Activated CD4-positive, alpha-beta T cell treated with anti-CD3 and anti-CD28 coated beads, Interleukin-2, amount 50 U/mL, for 1 hour (primary cell): ENCODE measurements at places on chromosomes 3 and 15.

DNA sequence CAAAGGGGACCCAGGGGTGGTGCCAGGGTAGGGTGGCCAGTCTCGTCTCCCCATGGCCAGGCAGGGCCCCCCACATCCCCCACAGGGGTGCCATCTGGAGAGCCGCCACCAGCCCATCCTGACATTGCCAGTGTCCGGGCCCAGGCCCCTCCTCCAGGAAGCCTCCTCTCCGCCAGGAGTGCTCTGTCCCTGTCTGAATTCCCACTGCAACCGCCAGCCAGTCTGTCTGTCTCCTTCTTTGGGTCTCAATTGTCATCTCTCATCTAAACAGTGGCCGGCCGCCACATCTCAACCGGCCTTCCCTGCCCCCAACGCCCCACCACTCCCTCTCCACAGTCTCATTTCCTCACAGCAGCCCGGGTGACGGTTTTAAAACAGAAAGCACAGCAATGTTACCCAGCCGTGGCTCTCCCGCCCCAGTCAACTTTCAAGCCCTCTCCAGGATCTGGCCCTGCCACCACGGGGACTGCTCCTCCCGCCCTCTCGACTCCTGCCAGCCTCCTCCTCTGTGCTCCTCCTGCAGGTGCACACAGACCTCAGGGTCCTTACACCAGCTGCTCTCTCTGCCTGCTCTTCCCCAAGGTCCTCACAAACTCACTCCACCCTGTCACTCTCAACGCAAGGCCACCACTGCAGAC, 57.0 kb downstream of the IQSEC1 start:
- DNase-seq, result peak; percentile 44

DNA sequence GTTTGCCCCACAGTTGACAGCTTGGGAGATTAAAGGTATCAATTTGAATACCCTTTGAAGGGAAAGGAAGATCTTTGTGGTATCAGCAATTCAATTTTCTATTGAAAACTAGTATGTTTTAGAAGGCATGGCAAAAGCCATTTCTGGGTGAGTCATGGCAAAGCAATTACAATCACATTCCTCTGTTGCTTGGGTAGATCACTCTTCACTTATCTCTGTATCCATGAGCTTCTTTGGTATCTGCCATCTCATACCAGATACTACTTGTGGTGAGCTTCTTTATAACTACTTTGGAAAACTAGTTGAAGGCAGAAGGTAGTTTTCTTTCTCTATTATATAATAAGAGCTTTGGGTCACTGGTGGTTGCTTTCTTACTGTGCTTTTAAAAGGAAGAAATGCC, 28.3 kb upstream of the LSAMP start:
- no peak for DNase-seq

GRCh38 chr3:12180218-12180617, 21.5 kb upstream of the TIMP4 start:
- no peak for DNase-seq

GRCh38 chr15:83559310-83559966, 94.5 kb upstream of the ADAMTSL3 start:
- DNase-seq, result peak; percentile 20

DNA sequence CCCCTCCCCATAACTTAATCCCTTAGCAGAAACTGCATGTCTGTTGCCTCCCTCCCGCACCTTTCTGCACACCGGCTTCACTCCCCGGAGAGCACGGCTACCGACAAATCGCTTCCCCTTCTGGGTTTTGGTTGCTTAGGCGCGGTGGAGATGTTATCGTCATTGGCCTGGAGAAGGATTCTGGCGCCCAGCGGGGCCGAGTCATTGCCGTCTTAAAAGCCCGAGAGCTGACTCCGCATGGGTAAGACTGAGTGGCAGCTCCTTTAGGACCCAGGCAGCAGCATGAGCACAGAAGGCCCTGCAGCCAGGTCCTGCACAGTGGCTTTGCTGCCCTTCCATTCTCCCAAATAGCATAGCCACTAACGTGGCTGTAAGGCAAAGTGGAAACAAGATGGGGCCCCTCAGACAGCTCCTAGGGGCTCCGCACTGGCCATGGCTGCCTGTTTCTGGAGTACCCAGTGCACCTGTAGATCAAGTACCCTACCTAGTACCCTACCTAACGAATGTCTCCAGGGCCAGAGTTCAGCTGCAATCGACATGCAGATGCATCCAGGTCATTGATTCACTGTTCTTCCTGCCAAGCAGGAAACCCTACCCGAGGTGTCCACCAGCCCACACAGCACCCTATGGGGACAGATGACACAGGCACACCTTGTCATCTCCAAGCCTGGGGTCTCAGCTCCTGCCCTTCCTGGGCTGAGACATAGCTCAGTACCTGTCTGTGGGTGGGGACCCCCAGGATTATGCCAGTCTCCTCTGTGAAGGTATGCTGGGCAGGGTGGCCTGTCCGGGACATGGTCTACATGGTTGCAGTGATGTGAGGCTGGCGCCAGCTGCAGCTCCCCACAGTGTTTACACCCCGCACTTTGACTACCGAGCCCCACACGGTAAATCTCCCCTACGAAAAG, 147.6 kb downstream of the LRRK1 start:
- DNase-seq, result no peak

GRCh38 chr3:189386739-189387138, 215.0 kb downstream of the TPRG1 start:
- no peak for DNase-seq

DNA sequence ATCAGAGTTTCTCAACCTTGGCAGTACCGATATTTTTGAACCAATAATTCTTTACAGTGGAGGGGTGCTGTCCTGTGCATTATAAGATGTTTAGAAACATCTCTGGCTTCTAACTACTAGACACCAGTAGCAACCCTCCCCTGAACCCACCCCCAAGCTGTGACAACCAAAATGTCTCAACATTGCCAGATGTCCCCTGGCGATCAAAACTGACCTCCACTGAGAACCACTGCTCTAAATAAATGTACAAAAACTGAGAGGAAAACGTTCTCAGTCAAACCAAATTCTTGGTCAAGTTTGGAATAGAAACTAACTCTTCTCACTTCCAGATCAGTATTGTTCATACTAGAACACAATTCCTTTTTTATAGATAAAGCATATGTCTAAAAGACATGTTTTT, 58.5 kb downstream of the GPR160 start:
- DNase-seq, result no peak

DNA sequence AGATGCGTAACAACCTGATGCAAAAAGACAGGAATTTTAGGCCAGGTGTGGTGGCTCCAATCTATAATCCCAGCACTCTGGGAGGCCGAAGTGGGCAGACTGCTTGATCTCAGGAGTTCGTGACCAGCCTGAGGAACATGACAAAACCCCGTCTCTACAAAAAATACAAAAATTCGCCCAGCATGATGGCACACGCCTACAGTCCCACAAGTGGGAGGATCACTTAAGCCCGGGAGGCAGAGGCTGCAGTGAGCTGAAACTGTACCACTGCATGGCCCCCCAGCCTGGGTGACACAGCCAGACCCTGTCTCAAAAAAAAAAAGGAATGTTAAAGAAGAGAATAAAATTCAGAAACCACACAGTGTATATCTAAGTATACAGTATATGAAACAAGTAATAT, 40.7 kb downstream of the PTPN9 start:
- no peak for DNase-seq

GRCh38 chr3:170865209-170866094, 4.5 kb downstream of the RPL22L1 start:
- no peak for DNase-seq

GRCh38 chr3:53850895-53851294, 4.5 kb downstream of the IL17RB start:
- no peak for DNase-seq

- no peak for DNase-seq
Observed at GRCh38 chr3:88219138-88219792, 69.5 kb downstream of the C3orf38 start.

GRCh38 chr3:15120986-15121385, 22.0 kb upstream of the RBSN start:
- no peak for DNase-seq

GRCh38 chr3:133570937-133571320, 2.6 kb upstream of the CDV3 start:
- no peak for DNase-seq

- DNase-seq, result no peak
Observed at GRCh38 chr3:94099311-94099710, 36.5 kb downstream of the NSUN3 start.

DNA sequence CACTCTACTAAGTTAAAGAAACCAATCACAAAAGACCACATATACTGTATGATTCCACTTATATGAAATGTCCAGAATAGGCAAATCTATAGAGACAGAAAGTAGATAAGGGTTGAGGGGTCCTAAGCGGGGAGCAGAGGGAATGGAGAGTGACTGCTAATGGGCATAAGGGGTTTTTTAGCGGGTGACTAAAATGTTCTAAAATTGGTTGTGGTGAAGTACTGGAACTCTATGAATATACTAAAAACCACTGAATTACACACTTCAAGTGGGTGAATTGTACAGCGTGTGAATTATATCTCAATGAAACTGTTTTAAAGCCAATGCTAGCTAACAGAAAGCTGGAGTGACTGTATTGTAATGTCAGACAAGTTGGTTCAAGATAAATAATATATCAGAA, 33.3 kb downstream of the KPNA1 start:
- no peak for DNase-seq

DNA sequence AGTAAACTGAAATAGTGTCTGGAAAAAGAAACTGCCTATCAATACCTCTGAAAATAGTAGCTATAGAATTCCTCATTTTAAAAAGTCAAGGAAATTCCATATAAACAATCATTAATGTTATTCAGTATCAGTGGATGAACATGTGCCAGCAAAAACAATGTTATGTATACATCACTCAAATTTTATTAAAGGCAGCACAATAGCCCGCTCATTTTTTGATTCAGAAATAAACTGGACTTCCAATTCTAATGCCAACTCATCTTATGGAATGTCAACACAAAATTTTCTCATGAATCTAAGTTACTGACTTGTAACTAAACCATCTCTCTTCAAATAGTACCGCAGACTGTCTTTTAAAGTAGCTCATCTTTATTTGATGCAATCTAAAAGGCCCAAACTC, 19.0 kb downstream of the THBS1 start:
- DNase-seq, result no peak

- no peak for DNase-seq
Observed at GRCh38 chr3:194395212-194395611, 3.9 kb downstream of the GP5 start.

DNA sequence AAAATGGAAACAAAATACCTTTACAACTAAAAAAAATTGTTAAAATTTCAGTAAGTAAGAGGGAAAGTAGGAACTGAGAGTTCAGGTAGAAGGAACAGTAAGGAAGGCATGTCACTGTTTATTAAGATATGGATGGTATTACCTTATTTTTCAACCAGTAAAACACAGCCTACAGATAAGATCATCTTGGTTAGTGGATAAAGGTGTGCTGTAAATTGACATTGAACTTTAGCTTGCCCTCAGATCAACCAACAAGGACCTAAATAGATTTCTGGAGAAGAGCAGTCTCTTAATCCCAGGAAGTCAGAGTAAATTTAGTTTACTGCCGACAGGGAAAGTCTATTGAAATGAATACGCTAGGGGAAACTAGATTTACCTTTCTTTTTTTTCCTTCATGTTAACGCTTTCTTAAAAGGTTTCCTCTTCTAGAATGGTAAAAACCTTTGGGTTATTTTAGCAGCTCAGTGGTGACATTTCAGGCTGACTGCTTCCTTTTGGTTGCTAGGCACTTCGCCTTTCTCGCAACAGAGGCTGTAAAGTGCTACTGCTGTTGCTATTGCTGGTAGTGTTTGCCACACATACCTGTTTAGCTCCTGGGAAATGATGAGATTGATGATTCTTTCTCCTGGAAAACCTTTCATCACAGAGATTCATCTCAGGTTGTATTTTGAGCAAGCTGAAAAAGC, 12.9 kb downstream of the DZIP3 start:
- peak; percentile 26 for DNase-seq

- no peak for DNase-seq
Observed at GRCh38 chr15:39698444-39699390, 83.9 kb downstream of the FSIP1 start.

GRCh38 chr15:68635141-68635540, 56.3 kb downstream of the CORO2B start:
- no peak for DNase-seq

DNA sequence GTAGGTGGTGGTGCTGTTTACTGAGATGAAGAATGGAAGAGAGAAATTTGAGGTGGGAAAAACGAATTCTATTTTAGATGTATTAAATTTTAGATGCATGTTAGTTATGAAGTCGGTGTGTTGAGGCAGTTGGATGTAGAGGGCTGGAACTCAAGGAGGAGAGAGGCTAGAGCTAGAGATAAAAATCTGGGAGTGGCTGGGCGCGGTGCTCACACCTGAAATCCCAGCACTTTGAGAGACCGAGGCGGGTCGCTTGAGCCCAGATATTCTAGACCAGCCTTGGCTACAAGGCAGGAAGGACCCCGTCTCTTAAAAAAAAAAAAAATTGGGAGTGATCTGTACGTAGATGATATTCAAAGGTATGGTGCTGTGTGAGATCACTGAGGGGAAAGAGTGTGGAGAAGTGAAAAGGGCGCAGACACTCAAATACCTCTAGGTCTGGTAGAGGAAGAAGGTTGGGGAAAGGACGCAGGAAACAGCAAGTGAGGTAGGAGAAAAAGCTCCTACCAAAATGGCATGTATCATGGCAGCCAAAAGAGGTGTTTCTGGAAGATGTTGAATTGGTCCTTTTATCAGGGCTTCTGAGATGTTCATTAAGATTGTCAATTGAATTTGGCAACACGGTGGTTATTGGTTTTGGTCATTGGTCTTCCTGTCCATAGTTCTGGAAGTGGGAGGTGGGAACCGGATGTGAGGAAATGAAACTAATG, 1.8 kb downstream of the YEATS2 start:
- no peak for DNase-seq

- no peak for DNase-seq
Observed at GRCh38 chr3:42728056-42728455, 25.5 kb upstream of the HHATL start.

DNA sequence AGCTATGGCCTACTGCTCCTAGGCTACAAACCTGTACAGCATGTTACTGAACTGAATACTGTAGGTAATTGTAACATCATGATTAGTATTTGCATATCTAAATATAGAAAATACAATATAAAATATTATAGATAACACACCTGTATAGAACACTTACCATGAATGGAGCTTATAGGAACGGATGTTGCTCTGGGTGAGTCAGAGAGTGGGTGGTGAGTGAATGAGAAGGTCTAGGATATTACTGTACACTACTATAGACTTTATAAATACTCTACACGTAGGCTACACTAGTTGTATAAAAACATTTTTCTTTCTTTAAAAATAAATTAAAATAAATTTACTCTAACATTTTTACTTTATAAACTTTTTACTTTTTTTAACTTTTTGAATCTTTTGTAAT, 224.0 kb upstream of the CBLB start:
- DNase-seq, result no peak

- DNase-seq, result no peak
Observed at GRCh38 chr15:57509965-57510364, 81.7 kb upstream of the MYZAP start.

GRCh38 chr15:36658312-36658711, 78.9 kb downstream of the CDIN1 start:
- DNase-seq, result no peak

- DNase-seq, result no peak
Observed at GRCh38 chr3:105323274-105323599, 43.5 kb upstream of the ALCAM start.

GRCh38 chr3:187041362-187042307, 97.7 kb downstream of the RPL39L start:
- DNase-seq, result peak; percentile 44

- DNase-seq, result no peak
Observed at GRCh38 chr15:84816694-84817465, at the start of gene ALPK3. TSS of gene ALPK3 (plus strand) at chr15:84817356. CDS start at chr15:84817453, 97 bp downstream.

- no peak for DNase-seq
Observed at GRCh38 chr3:33956776-33957175, 158.3 kb downstream of the PDCD6IP start.
